ENCODE measurements at places on chromosomes 6 and 20.

DNA sequence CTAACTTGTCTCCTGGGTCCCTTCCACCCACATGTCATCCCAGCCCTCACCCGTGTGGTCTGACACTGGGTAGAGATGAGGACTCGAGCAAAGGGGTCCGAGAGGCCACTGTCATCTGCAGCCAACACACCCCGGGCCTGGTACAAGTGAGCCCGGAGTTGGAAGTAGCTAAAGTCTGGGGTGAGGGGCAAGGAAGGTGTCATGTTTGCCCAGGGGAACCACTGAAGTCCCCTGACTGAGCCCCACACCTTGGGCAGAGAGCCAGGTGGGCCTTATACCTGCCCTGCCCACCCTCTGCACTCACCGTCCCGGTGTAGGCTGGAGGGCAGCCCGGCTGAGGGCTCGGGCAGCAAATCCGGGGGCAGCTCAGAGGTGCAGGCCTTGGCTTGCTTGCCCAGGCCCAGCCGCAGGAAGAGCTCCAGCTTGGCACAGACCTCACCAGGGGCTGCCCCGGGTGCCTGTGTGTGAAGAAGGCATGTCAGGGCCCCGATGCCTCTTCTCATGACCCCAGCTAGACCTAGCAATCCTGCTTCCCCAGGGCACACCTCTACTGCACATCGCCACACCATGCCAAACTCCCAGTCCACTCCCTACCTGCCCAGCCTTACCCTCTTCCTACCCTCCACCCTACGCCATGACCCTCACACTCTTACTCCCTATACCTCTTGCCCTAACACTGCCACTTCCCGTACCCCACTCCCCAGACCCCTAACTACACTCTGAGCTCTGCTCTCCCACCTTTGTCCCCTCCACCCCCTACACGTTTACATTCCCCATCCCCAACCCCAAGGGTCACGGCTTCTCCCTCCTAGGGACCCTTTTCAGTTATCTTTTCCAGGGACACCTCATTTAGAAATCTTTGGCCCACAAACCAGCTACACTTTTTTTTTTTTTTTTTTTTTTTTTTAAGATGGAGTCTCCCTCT is 31.7 kb upstream of the SPAG4 start:
- no peak for DNase-seq

DNA sequence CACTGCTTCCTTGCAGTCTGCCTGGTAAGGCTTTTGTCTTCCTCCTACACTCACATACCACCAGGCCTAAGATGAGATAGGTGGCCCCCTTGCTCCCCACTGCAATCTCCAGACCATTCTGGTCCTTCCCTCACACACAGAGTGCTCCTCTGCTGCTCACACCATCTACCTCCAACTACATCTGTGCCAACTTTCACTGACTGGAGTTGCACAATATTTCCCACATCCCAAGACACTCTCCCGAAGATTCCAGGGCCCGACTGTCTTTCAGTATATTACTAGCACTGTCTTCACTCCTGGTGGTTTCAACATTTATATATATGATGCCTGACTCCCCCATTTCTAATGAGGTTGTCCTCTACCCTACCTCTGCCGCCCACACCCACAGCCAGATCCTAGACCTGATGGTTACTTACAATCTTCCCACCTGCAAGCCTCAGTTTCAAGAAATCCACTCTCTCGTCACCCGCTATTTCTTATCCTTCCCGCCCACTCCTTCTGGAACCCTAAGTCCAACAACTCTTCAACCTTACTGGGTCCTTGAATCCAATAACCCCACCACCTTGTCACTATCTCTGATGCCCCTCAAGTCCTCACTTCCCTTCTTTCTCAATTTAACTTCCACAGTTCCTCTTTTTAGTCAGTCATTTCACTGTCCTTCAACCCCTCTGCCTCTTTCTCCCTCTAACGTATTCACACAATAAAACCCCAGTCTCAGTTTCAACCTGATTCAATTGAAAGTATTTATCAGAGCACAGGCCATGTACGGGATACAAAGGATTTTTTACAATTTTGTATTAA is 21.6 kb downstream of the RALGAPA2 start:
- no peak for DNase-seq

DNA sequence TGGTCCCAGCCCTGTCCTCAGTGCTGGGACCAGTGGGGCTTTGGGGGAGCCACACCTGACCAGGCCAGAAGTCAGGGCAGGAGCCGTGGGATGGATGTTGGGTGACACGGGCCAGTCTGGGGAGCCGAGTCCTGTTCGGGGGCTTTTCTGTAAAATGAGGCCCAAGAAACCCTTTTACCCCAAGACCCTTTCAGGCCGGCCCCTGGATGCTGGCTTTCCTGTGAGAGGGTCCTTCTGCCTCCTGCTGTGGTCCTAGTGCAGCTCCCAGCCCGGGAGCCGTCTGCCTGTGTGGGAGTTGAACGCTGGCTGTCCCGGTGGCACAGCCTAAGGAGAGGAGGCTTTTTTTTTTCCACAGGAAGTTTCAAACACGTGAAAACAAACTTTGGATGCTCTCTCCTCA is 123.2 kb downstream of the TMEM242 start:
- no peak for DNase-seq

DNA sequence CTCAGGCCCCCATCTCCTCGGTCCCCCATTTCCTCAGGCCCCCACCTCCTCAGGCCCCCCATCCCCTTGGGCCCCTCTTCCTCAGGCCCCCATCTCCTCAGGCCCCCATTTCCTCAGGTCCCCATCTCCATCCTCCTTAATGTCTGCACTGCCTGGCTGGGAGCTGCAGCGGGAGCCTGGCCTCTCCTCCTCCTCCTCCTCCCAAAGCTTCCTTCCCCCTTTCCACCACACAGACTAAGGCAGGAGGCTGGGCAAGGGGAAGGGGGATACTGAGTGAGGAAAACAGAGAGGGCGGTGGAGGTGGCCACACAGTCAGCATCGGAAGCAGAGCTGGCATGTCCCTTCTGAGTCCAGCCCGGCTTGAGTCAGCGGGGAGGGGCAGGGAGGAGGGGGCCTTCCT is 122.6 kb upstream of the RPS6KA2 start:
- DNase-seq = no peak

GRCh38 chr6:140017470-140017869 is 643.0 kb upstream of the CITED2 start:
- no peak for DNase-seq

DNA sequence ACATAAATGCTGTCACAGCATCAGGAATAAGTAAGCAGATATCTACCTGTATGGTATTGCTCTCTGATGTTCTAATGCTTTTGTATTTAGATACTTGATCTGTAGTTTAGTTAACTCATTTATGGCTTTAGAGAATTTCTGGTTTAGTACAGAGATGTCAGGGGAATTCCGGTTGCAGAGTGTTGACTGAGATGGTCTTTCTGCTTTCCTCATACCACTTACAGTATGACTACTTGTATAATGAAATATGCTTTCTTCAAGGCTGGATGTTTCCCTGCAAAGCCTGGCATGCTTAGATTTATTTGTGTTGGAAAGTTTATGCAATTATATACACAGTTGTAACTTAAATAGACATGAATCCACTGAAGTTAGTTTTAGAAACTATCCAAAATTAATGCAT is 278.4 kb downstream of the CDH26 start:
- no peak for DNase-seq

DNA sequence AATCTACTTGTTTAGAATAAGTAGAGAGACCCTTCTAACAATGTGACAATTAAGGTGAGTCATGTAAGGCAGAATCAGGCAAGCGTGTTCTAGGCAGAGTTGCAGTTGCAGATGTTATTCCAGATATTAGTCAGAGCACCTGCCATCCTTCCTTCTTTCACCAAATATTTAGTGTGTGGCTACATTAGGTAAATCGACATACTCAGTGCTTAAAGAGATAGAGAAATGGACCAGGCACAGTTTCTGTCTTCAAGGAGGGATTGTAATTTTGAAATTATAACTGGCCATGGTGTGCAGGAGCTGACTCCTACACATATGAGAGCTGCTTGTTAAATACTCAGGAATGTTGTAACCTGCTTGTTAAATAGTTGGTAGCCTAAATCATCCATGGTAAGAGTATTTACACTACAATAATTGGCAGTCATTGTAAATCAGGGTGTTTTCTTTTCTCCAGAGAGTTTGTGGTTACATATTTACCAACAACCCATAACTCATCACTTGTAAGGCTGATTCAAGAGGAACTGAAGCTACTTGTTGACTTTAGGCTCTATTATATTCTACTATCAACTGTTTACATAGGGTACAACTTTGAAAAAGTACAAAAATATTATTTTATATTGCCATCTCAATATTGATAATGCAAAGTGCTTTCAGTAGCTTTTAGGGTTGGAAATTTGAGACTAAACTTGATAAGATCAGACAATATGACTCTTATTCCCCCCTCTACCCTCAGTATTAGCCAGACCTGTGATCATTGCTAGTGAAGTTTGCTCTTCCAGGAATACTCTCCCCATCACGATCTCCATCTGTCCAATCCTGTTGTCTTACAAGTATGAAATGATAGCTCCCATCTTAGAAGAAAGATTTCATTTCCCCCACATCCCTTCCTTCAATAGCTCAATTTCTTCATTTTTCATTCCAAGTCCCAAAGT is 607.1 kb downstream of the COL12A1 start:
- DNase-seq = no peak

- DNase-seq = no peak
Observed at GRCh38 chr6:84671183-84671582, 93.2 kb downstream of the TBX18 start.

DNA sequence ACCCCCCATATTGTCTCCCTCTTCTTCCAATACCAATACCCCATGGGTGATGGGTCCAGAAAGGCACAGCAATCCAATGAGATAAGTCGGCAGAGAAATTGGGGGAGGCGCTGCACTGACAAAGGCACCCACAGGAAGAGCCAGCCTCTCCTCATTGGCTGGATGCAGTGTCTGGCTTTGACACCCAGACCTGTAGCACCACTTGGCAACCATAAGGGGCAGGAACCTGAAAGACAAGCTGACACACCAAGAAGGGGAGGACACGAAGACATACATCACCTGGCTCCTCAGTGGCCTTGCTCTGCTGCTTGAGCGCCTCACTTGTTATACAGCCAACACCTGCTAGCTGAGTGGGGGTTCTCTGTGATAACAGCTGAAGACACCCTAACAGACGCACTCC is 19.4 kb upstream of the SLC4A11 start:
- DNase-seq = no peak

GRCh38 chr20:532530-532929 is 11.1 kb downstream of the CSNK2A1 start:
- no peak for DNase-seq

GRCh38 chr6:84346372-84346771 is 118.9 kb upstream of the CEP162 start:
- no peak for DNase-seq

GRCh38 chr6:118316796-118317384 is 231.2 kb upstream of the PLN start:
- no peak for DNase-seq

- DNase-seq = no peak
Observed at GRCh38 chr6:30041821-30042220, 19.2 kb upstream of the POLR1H start.

GRCh38 chr6:138115201-138115600 is 8.0 kb upstream of the PERP start:
- no peak for DNase-seq

DNA sequence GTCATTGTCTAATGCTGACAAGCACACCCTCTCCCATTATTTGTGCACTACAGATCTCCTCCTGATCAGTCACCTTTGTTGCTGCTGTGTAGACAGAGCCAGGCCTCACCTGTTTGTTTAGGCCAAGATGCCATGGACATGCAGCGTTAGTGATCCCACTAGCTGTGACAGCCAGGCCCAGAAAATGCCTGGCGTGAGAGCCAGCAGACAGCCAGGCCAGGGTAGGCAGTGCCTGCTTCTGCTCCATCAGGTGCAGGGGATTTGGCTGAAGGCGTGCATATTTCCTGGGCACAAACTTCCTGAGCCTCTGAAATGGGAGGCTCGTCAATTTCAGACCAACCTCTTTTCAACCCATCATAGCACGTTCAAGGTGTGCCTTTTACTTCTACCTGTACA is 27.3 kb downstream of the MANBAL start:
- DNase-seq = no peak

GRCh38 chr6:132967871-132968270 is 153.5 kb downstream of the RPS12 start:
- no peak for DNase-seq

GRCh38 chr6:20688710-20689500 is 154.6 kb downstream of the CDKAL1 start:
- no peak for DNase-seq

- DNase-seq = no peak
Observed at GRCh38 chr6:163021054-163021453, 293.3 kb downstream of the PACRG start.

DNA sequence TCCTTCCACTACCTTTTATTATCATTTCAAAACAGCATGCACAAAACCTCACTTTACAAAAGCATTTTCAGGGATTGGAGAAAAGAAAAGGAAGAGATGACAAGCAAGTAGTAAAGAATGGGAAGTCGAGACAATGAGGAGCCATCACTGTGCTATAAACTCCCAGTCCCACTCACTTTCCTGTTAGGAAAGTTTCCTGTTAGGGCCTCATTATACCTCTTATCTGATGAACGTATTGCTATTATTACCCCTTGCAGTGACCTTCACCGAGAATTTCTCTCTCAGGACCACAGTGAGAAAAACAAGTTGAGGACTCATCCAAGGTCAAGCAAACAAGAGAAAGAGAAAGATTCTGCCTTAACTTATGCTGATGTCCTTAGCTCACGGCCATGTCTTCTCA is 28.8 kb downstream of the LAMP5 start:
- DNase-seq = no peak

DNA sequence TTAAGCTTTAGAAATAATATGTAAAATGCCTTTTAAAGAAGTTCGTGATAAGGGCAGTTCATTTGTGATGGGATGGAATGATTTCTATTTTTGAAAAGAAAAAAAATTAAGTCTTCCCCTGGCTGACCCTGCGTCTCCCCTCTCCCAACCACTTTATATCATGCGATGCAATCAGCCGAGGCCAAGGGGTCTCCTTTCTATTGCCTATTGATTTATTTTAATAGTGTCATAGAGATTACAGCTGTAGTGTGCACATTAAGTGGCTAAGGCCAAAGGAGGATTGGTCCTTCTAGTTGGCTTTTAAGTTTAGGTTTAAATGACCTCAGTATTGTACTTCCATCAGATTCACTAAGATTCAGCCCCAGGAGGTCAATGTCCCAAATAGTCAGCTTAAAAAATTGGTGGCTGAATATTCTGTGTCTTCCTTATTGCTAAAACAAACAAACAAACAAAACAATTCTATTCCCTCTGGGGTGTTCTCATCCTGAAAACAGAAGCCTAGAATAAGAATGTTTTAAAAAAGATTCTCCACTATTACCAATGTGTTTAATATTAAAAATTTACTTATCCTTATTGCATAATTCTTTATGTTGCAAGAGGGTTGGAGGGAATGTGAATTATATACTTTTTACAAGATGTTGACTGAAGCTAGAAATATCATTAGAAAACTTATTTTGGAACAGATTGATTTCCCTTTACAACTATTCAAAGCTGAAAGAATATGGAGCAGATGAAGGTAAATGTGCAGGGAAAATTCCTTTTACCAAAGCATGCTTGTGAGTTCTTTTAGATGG is 359.1 kb downstream of the SAMD5 start:
- no peak for DNase-seq

GRCh38 chr6:33758815-33759216 is 12.1 kb upstream of the IP6K3 start:
- DNase-seq = no peak

- DNase-seq = no peak
Observed at GRCh38 chr20:15965165-15965564, 608.1 kb downstream of the KIF16B start.

Data from stimulated activated CD4-positive, alpha-beta T cell treated with anti-CD3 and anti-CD28 coated beads, TNF-alpha, amount 100 ng/mL, for 48 hours (primary cell).